ENCODE measurements at places on chromosomes 1 and 21.

GRCh38 chr1:5720936-5721335, 271.3 kb downstream of the NPHP4 start:
- no peak for DNase-seq

GRCh38 chr21:42102076-42102475, 31.0 kb downstream of the UMODL1 start:
- no peak for DNase-seq

DNA sequence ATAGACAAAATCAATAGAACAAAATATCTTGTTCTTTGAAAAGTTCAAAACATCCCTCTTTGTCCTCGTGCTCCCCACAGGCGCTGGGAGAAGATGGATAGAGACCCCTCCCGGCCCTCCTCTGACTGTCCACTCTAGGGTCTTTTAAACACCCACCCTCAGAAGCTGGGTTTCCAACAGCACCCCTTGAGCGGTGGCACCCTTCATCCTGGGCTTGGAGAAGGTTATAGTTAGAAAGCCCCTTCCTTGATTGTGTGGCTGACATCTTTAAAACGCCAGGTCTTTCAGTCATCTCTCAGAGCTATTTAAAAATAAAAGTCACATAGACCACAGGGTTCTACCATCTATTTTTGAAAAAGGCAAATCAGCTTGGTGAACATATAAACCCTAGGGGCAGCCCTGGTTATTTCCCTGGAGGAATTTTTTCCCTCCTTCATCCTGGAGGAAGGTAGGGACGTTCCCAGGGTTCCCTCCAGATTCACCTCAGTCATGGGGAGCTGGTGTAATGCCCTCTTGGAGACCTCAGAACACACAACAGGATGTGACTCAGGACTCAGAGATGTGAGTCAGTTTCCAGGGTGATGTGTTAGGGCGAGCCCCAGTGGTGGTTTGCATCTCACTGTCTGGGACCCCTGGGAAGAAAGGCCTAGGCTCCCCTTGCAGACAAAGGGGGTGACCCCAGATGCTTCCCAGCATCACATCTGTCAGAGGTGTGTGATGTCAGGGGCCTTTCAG, 138.5 kb downstream of the CLIC6 start:
- no peak for DNase-seq

- DNase-seq = no peak
These were observed 9.0 kb downstream of the WNT4 start for GRCh38 chr1:22133931-22134324.

GRCh38 chr1:39507230-39507928, 15.9 kb downstream of the BMP8A start:
- no peak for DNase-seq

GRCh38 chr1:104906141-104906540, 1156.4 kb downstream of the AMY1C start:
- DNase-seq = no peak

DNA sequence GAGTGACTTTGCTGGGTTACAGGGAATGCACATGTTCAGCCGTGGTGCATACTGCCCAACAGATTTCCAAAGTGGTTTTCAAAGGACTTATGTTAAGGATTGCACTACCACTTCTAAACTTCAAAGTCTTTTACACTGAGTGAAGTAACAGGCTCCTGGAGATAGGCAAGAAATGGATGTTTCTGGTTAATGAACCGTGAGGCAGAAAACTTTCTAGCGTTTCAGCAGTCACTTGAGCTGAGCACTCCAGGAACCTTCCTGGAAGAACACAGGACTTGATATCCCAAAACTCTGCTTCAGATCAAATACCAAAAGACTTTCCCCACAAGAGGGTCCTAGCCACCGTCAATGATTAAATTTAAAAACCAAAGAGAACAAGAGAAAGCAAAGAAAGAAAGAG, 74.3 kb upstream of the ATP1A1 start:
- no peak for DNase-seq
